ENCODE measurements at places on chromosomes 7 and 10.
A peak's percentile ranks its signal among the peaks of the same experiment; 100 is the strongest.

DNA sequence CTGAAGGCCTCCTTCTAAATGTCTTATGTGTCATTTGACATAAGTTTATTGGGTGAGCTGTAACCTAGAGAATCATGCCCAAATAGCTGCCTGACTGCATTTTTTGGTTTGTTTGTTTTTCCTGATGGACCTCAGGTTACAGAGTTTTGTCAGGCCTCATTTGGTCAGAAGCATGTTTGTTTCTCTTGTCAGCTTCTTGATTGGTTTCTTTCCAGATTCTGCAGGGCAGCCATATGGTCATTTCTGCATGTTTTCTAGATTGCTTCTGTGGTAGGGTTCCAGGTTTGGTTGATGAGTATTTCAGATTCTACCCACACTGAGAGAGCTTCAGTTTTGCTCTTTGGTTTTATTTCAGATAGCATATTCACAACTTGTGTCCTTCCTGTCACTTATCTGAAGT is 28.0 kb downstream of the GLCCI1 start:
- DNase-seq: no peak

GRCh38 chr7:5550831-5551230 is 127.2 kb upstream of the TNRC18 start:
- DNase-seq: no peak

DNA sequence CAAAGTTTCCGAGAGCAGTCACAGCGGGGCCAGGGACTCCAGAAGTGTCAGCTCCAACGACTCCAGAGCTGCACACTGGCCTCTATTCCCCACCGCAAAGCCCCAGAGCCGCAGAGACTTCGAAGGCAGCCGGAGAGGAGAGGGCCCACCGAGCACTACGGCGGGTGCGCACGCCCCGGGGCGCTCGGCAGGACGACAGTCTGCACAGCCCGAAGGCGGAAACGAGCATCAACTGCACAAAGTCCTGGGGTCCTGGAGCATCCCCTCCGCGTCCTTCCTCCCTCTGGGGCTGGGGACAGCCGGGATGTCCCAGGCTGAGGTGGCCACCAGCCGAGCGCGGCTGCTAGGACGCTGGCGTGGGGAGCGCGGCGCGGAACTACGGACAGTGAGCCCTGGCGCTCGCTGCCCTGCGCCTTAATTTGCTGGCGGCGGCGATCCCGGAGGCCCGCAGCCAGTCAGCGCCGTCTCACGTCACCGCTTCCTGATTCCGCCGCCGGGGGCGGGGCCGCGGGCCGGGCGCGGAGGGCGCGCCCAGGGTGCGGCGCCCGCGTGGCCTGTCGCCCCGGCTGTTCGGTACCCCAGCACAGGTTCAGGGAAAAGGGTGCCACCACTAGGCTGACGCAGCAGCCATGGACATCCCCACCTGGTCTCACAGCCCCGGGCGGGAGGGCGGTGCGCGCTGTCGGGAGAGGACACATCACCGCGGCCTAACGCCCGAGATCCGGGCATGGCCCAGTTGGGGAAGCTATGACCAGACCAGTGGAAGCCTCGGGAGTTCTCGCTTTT is at the start of gene TBX20:
Gene TBX20 (minus strand): TSS at position 391 of the 786 bp plus-strand sequence. CDS start 480 bp downstream, outside the sequence.
- no peak for DNase-seq

DNA sequence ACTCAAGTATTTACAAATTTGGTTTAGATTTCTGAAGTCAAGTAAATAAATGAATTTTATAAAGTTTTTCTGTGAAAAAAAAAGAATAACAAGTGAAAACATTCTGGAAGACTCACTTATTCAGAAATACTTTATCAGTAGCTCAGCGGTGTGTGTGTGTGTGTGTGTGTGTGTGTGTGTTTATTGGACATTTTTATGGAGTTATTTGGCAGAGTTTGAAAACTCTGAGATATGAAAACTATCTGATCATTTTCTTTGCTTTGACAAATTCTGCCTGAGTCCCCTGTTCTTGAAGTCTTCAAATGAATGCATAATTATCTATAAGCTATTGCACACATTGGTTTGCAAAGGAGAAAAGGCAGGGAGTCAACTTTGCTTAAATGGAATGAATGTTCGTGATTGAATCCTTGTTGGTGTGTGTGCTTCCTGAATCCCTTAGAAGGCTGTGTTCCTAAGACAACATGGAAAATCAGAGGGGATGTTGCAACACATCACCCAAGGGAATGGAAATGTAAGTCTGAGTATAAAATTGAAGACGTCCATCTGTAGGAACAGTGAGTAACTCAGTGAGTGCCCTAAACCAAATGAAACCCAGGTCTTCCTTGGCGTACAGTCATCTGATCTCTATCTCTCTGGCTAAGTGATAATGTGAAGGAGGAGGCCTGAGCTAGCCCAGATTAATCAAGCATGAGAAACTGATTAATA is 160.9 kb downstream of the REEP3 start:
- peak; percentile 100 for DNase-seq

DNA sequence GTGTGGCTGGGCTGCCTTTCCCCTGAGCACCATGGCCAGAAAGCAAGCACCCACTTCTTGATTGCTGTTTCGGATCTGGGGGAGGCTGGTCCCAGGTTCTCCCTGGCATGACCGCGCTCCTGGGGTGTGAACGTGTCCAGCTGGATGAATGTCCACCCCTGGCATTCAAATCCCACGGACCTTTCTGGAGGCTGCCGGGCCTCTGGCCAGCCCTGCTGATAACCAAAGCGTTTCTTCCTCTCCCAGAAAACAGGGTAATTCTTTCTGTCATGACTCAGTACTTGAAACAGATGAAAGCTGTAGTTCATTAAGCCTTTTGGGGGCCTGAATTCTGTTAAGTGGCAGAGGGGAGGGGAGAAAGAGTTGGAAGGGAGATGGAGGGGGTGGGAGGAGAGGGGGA is 73.1 kb upstream of the SAMD8 start:
- no peak for DNase-seq

DNA sequence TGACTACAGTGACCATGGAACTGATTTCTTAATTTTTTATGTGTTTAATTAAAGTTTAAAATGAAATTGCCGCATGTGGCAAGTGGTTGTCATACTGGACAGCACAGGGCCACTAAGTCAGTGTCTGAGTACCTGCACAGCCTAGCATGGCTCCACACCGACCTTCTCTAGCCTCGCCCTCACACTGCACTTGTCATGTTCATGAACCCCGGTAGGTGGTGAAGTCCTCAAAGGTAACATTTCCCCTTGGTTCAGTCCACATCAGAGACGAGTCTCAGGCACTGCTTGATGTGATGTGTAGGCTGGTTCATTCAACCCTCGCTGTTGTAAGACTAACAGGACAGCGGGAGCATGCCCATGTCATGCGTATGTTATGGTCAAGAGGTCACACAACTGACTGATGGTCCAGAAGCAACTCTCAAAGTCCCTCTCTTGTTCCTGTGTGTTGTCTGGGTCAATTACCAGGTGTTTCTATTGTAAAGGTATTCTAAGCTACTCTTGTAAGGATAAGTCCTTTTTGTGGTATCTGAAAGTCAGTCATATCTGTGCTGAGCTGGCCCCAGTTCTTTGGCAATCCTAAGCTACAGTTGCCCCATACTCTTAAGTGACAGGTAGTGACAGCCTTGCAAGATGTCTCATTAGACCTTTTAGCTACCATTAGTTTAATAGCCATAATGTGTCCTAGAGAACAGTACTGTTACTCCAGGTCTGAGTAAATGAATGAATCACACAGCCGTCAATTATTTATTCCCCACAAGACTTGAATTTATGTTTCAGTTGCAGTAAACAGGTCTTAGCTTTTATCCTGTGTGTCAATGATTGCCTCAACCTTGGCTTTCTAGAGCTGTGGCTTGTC is 32.9 kb upstream of the ZC3HAV1L start:
- DNase-seq: no peak

DNA sequence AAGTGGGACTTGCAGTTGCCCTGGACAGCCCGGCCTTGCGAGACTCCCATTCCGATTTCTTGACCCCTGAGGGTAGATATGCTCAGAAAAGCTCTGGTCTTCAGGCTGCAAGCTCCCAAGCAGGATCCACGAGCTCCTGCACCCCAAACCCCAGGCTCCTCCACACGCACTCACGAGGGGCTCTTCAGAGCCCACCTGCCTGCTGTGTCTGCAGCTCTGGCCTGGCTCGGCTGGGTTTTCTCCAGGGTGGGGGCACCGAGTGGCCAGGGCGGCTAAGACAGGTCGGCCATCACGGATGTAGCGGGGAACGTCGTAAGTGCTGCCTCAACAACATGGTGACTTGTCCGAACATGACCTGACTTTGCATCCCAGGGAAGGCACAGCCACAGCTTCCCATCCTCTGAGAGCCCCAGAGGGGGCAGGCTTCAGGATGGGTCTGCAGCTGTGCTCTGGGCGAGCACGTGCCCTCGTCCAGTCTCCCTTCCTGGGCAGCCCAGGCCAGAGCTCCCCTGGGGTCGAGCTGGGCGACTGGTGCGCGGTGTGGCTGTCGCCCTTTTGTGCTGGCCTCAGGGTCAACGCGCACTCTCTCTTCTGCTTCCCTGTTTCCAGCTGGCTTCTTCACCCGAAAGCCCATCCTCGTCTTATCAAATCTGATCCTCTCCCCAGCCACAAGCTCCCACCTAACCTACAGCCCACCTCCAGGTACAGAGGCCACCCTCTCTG is 415.3 kb downstream of the DNAJB6 start:
- no peak for DNase-seq

DNA sequence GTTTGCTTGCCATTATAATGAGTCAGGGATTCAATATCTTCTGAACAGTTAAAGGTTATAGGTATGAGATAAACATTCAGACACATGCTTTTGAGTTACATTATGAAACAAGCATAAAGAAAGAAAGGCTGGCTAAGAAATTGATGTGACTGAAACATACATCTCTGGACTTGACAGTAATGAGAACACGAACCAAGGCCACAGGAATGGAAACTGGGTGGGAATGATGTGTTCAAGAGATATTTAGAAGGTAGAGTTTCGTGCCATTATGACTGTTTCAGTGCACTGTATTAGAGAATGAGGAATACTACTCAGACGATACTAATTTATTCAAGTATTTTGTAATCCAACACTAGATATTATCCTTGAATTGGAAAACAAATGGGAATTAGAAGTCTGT is 332.1 kb upstream of the MAGI2 start:
- DNase-seq: no peak

- DNase-seq: no peak
Measured at GRCh38 chr7:29229066-29229465, 34.5 kb downstream of the CHN2 start.

DNA sequence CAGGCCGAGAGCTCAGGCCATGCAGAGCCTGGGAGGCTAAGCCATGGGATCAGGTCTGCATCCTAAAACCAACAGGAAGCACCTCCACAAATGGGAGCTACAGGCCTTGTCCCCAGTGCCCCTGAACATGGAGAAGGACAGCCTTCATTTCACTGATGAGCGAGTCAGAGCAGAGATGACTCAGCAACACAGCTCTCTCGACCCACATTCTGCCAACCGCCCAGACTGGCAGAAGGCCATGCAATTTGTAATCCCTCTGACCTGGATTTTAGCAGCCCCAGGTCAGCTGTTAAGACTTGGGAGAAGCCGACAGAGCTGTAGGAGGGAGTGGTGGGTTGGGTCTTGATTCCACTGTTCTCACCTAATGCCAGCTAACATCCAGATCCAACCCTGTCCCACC is 25.5 kb downstream of the VOPP1 start:
- peak; percentile 69 for DNase-seq

- DNase-seq: no peak
Measured at GRCh38 chr7:126449611-126450268, 803.0 kb downstream of the GRM8 start.

- no peak for DNase-seq
Measured at GRCh38 chr7:20329389-20330238, 1.1 kb upstream of the ITGB8 start.

DNA sequence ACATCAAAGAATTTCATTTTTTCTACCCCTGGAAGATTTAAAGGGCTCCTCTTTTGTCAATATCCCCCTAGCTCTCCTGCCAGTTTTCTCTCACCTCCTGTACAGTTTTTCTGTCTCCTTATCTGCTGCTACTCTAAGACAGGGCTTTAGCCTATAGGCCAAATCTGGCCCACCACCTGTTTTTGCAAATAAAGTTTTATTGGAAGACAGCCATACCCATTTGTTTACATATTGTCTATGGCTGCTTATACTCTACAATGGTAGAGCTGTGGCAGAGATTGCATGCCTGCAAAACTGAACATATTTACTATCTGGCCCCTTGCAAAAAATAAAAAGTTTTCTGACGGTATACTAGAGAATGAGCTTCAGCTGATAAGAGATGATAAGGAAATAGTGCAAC is 37.4 kb upstream of the GARS1 start:
- DNase-seq: no peak

- no peak for DNase-seq
Measured at GRCh38 chr7:47393406-47393805, 188.5 kb downstream of the TNS3 start.

- DNase-seq: no peak
Measured at GRCh38 chr7:1926908-1927306, 256.8 kb downstream of the ELFN1 start.

- no peak for DNase-seq
Measured at GRCh38 chr7:50272808-50273207, 31.7 kb upstream of the IKZF1 start.

- DNase-seq: no peak
Measured at GRCh38 chr7:102061981-102062390, 224.7 kb upstream of the SH2B2 start.

DNA sequence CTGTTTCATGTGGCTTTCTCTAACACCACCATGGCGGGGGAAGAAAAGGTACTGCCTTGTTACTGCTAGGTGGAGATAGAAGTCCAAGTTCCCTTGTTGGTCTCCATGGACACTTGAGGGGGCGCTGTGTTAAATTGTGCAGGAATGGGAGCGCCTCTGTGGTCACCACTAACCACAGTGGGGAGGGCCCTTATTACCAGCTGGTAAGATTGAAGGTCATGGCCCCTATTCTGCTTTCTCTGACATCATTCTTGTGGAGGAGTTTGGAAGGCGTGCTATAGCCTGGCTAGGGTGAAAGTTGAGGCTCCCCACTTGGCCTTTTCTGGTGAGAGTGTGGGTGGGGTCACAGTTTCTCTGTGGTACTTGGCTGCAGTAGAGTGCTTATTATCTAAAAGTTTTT is 14.9 kb upstream of the MXI1 start:
- DNase-seq: no peak

GRCh38 chr10:110061687-110062086 is 53.9 kb downstream of the ADD3 start:
- DNase-seq: no peak

DNA sequence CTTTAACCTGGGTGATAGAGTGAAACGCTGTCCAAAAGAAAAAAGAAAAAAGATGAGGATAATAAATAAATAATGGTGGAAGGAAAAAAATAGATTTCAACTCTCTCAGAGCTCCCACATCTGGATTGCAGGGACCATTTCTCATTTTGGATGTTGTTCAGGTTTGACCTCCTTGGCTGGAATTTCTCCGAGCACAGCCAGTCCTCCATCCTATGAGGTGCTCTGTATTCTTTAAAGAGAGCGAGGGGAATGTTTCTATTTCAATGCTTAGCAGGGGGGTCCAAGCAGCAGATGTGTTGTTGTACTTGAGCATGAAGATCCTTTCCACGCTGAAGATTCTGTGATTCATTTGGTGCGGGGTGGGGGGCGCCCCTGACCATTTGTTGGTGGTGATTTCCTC is 17.7 kb upstream of the SEPHS1 start:
- no peak for DNase-seq

DNA sequence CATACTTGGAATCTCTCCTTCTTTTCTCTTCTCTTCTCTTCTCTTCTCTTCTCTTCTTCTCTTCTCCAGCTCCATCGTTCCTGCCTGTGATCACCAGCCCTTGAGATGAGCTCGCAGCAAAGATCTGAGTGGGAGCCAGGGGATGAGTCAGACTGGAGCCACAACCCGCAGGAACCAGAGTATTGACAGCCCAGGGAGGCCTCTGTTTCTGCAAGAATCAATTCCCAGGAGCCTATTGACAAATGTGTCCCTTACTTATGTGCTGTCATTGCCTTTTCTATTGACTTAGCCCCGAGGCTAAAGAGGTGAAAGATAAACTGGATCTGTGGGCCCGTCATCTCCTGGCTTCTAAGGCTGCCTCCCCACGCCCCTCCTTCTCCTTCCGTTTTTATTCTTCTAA is 13.1 kb upstream of the HABP2 start:
- DNase-seq: peak; percentile 21

All from skeletal muscle cell (primary cell).